ENCODE measurements at places on chromosomes 5 and 9. TPM values are rescaled to one million over a fixed set of nuclear protein-coding genes. Genes with fewer than 3 reads are reported as not detected.

- no peak overlapping the region for H3K27ac ChIP-seq
- DNase-seq, result no peak
- no peaks in the 10 kb centered on the region for H3K36me3 ChIP-seq
- H3K4me3 ChIP-seq, result no peak overlapping the region
Measured at GRCh38 chr5:142683881-142684505, 1.9 kb downstream of the FGF1 start.

GRCh38 chr5:143207563-143208364, 195.7 kb downstream of the NR3C1 start:
- H3K27ac ChIP-seq, result no peak overlapping the region
- no peaks in the 10 kb centered on the region for H3K36me3 ChIP-seq
- H3K4me1 ChIP-seq, result peaks cover 31% of the 10 kb centered on the region
- no peak overlapping the region for H3K4me3 ChIP-seq

GRCh38 chr5:165673499-165673898, 2168.1 kb downstream of the MAT2B start:
- H3K36me3 ChIP-seq, result no peaks in the 10 kb centered on the region
- no peaks in the 10 kb centered on the region for H3K4me1 ChIP-seq
- no peak overlapping the region for H3K4me3 ChIP-seq
- DNase-seq, result no peak
- no peaks in the 10 kb centered on the region for H3K27me3 ChIP-seq

- DNase-seq, result no peak
- H3K27me3 ChIP-seq, result no peaks in the 10 kb centered on the region
- H3K27ac ChIP-seq, result no peak overlapping the region
- no peaks in the 10 kb centered on the region for H3K4me1 ChIP-seq
- H3K36me3 ChIP-seq, result no peaks in the 10 kb centered on the region
Measured at GRCh38 chr5:89042746-89043145, 159.8 kb upstream of the MEF2C start.

GRCh38 chr9:29981013-29981412, 2403.4 kb upstream of the ACO1 start:
- no peaks in the 10 kb centered on the region for H3K4me1 ChIP-seq
- H3K27ac ChIP-seq, result no peak overlapping the region
- H3K4me3 ChIP-seq, result no peak overlapping the region
- DNase-seq, result no peak
- H3K36me3 ChIP-seq, result no peaks in the 10 kb centered on the region
- no peaks in the 10 kb centered on the region for H3K27me3 ChIP-seq

- no peak overlapping the region for H3K4me3 ChIP-seq
- H3K4me1 ChIP-seq, result no peaks in the 10 kb centered on the region
- H3K27me3 ChIP-seq, result no peaks in the 10 kb centered on the region
- no peak overlapping the region for H3K27ac ChIP-seq
- no peak for DNase-seq
Measured at GRCh38 chr9:109538346-109538745, 40.2 kb upstream of the PTPN3 start.

GRCh38 chr9:93397661-93398373, 53.7 kb upstream of the FAM120A start:
- H3K27ac ChIP-seq, result no peak overlapping the region
- H3K4me1 ChIP-seq, result no peaks in the 10 kb centered on the region
- H3K27me3 ChIP-seq, result no peaks in the 10 kb centered on the region
- no peaks in the 10 kb centered on the region for H3K36me3 ChIP-seq
- no peak overlapping the region for H3K4me3 ChIP-seq

DNA sequence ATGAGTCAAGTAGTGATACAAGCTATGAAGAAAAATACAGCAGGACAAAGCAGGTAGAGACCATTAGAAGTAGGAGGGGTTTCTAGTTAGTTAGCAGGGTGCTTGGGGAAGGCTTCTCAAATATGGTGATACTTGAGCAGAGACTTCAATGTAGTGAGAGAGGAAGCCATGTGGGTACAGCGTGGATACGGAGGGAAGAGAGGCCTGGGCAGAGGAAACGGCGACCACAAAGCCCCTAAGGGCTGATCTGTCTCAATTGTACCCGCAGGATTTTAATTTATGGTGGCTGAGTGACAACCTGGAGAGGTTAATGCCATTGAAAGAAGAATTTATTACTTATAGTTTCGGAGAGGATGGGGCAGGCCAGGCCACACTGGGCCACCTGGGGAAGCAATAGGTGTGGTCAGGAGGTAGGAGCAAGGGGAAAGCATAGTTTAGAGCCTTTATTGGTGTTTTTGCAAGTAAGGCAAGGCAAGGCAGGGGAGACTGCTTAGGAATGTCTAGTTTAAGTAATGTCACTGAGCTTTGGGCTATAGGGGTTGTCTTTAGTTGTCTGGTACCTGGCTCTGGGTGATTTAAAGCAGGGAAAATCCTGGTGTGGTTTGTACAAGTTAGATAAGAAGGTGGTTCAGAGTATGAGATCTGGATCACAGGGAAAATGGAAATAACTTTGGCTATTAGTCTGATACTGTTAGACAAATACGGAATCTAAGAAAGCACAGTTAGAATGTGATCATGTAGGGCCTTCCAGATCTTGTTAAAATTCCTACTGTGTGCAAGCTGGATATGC, 42.6 kb downstream of the GCNT4 start:
- no peak overlapping the region for H3K27ac ChIP-seq
- no peak overlapping the region for H3K4me3 ChIP-seq
- DNase-seq, result no peak

GRCh38 chr9:123445116-123445515, 89.1 kb downstream of the CRB2 start:
- no peak for DNase-seq
- H3K36me3 ChIP-seq, result peaks cover 6% of the 10 kb centered on the region
- no peak overlapping the region for H3K4me3 ChIP-seq
- H3K4me1 ChIP-seq, result no peaks in the 10 kb centered on the region
- H3K27ac ChIP-seq, result no peak overlapping the region

DNA sequence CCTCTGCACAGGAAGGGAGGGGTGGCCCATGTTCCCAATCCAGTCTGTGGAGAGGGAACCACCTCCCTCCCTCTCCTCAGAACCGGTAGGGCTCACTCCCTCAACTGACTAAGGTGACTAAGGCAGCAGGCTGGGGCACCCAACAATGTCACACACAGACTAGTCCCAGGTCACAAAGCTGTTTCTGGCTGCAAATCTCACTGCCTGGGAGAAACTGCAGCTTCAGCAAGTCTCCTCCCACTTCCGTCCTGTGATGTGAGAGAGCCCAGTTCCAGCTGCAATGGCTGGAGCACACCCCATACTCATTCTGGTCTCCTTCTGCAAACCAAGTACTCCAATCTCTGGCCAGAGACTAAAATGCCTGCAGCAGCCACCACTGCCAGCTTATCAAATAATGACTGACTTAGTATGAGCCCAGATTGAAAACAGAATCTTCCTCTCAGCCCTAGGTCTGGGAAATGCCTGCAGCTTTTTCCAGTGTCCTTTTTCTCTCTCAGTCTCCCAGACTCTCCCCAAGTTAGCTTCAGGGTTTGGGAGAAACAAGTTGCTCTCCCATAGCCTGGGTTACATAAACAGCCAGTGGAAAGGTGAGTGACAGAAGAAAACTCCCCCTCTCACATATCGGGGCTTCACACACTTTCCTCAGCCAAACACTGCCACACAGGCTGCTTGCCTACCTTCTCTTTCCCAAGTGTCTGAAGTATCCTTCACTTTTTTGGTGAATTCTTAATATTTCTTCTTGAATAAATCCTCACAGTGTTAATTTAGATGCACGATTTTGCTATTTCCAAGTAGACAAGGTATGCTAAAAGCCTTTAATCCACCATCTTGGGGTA, 247.4 kb upstream of the RASA1 start:
- H3K27me3 ChIP-seq, result no peaks in the 10 kb centered on the region
- H3K4me1 ChIP-seq, result peaks cover 9% of the 10 kb centered on the region
- no peak overlapping the region for H3K4me3 ChIP-seq
- H3K36me3 ChIP-seq, result no peaks in the 10 kb centered on the region

GRCh38 chr5:646396-647201, 34.5 kb downstream of the CEP72 start:
- H3K4me1 ChIP-seq, result no peaks in the 10 kb centered on the region
- no peak for DNase-seq
- H3K36me3 ChIP-seq, result peaks cover 4% of the 10 kb centered on the region
- no peak overlapping the region for H3K27ac ChIP-seq
- no peaks in the 10 kb centered on the region for H3K27me3 ChIP-seq

- H3K4me3 ChIP-seq, result no peak overlapping the region
- peaks cover 4% of the 10 kb centered on the region for H3K36me3 ChIP-seq
- no peak overlapping the region for H3K27ac ChIP-seq
- no peaks in the 10 kb centered on the region for H3K4me1 ChIP-seq
- no peak for DNase-seq
Measured at GRCh38 chr5:53674121-53674520, 113.7 kb downstream of the NDUFS4 start.

DNA sequence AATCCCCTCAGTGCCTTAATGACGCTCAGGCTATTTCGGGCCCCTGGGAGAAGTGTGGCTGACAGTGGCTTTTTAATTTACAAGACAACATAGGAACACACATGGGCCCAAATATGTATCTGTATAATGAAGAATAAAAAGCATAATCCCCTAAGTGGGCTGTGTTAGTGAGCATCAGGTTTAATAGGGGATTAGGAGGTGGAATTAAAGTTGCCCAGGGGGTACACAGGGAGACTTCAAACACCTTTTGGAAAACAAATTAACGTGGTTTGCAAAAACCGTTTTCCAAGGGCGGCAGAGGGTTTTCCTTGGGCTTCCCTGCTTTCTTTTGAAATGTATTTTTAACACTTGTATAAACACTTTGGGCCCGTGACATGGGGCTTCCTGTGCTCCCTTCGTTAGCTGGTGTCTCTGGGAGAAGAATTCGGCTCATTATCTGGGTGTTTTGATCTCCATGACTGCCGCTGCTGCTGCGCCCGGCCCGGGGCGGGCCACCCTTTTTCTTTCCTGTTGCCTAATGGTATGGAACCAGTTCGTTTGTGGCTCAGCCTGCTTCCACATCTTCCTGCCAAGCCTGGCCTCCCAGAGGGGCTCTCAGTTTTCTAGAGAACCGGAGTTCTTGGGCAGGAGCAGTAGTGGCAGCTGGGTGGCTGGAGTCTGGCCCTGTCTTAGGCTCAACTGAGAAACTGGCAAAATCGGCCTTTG, 173.0 kb downstream of the MACROH2A1 start:
- H3K4me1 ChIP-seq, result peaks cover 13% of the 10 kb centered on the region
- DNase-seq, result no peak
- no peaks in the 10 kb centered on the region for H3K36me3 ChIP-seq

DNA sequence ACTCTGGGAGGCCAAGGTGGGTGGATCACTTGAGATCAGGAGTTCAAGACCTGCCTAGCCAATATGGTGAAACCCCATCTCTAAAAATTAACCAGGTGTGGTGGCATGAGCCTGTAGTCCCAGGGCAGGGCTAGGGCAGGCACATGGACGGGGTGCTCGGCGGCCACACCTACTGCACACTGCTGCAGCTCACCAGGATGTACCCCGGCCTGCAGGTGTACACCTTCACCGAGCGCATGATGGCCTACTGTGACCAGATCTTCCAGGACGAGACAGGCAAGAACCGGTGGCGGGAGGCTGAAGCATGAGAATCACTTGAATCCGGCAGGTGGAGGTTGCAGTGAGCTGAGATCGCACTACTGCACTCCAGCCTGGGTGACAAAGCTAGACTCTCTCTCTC, 3.2 kb downstream of the ST6GALNAC4 start:
- no peak overlapping the region for H3K4me3 ChIP-seq
- peaks cover 55% of the 10 kb centered on the region for H3K36me3 ChIP-seq
- DNase-seq, result no peak
- H3K4me1 ChIP-seq, result peaks cover 54% of the 10 kb centered on the region
- no peaks in the 10 kb centered on the region for H3K27me3 ChIP-seq

DNA sequence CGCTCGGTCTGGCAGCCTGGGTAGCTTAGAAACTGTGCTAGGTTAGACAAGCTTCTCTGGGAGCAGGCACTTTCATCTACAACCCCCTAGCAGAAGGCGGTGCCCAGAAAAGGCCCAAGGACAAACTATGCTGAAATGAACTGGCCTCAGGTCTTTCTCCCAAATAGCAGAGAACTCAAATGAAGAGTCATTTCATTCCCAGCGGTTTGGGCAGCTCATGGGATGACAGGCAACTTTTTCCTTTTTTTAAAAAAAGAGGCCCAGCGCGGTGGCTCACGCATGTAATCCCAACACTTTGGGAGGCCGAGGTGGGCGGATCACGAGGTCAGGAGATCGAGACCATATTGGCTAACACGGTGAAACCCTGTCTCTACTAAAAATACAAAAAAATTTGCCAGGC, 2.5 kb downstream of the RAPGEF1 start:
- H3K27me3 ChIP-seq, result no peaks in the 10 kb centered on the region
- DNase-seq, result no peak
- H3K36me3 ChIP-seq, result no peaks in the 10 kb centered on the region
- peak overlapping the region; percentile 66 for H3K27ac ChIP-seq

GRCh38 chr5:15929611-15930263, 249.9 kb downstream of the MARCHF11 start:
- H3K4me3 ChIP-seq, result no peak overlapping the region
- no peak overlapping the region for H3K27ac ChIP-seq
- peaks cover 8% of the 10 kb centered on the region for H3K36me3 ChIP-seq
- H3K27me3 ChIP-seq, result no peaks in the 10 kb centered on the region
- DNase-seq, result no peak

GRCh38 chr9:124820698-124821623, 32.3 kb upstream of the WDR38 start:
- H3K27ac ChIP-seq, result no peak overlapping the region
- no peak overlapping the region for H3K4me3 ChIP-seq
- H3K4me1 ChIP-seq, result no peaks in the 10 kb centered on the region
- H3K36me3 ChIP-seq, result no peaks in the 10 kb centered on the region

GRCh38 chr5:149586708-149587318, 5.5 kb downstream of the ARHGEF37 start:
- peak overlapping the region; percentile 97 for H3K27ac ChIP-seq
- H3K27me3 ChIP-seq, result no peaks in the 10 kb centered on the region
- DNase-seq, result no peak
- H3K4me3 ChIP-seq, result no peak overlapping the region
- H3K4me1 ChIP-seq, result peaks cover 51% of the 10 kb centered on the region

DNA sequence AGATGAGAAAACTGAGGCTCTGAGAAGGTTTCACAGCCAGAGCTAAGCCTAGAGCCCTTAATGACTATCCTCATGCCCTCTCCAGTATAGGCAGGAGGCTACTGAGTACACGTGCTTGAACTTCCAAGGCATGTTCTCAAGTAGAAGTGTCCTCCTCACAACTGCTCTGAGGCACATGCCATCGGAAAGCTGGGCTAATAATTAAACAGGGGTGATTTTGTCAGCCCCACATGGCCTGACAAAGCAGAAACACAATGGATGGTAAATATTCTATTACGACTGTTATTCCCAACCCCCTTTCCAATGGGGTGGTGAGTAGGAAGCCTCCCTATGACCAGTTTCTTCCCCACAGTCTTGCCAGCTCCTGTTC, 34.3 kb downstream of the KCNIP1 start:
- no peaks in the 10 kb centered on the region for H3K36me3 ChIP-seq
- H3K4me3 ChIP-seq, result no peak overlapping the region
- no peak overlapping the region for H3K27ac ChIP-seq
- DNase-seq, result no peak

- no peaks in the 10 kb centered on the region for H3K36me3 ChIP-seq
- H3K27me3 ChIP-seq, result no peaks in the 10 kb centered on the region
- DNase-seq, result peak; percentile 34
- no peaks in the 10 kb centered on the region for H3K4me1 ChIP-seq
- H3K4me3 ChIP-seq, result no peak overlapping the region
Measured at GRCh38 chr9:90555351-90556057, 87.1 kb downstream of the DIRAS2 start.

- H3K27ac ChIP-seq, result no peak overlapping the region
- H3K27me3 ChIP-seq, result no peaks in the 10 kb centered on the region
- no peak overlapping the region for H3K4me3 ChIP-seq
- peaks cover 20% of the 10 kb centered on the region for H3K4me1 ChIP-seq
- no peak for DNase-seq
Measured at GRCh38 chr9:107334103-107334776, 51.2 kb downstream of the RAD23B start.

The TERT gene
- 0.37 TPM for total RNA-seq

The OBP2B gene
- total RNA-seq, result not detected

The COL15A1 gene
- 26.3 TPM for total RNA-seq

The NR6A1 gene
- total RNA-seq, result 3.2 TPM

The PSAT1 gene
- total RNA-seq, result 0.45 TPM

The C9orf43 gene
- 0.58 TPM for total RNA-seq
